ENCODE measurements at places on chromosomes 2 and 18.

DNA sequence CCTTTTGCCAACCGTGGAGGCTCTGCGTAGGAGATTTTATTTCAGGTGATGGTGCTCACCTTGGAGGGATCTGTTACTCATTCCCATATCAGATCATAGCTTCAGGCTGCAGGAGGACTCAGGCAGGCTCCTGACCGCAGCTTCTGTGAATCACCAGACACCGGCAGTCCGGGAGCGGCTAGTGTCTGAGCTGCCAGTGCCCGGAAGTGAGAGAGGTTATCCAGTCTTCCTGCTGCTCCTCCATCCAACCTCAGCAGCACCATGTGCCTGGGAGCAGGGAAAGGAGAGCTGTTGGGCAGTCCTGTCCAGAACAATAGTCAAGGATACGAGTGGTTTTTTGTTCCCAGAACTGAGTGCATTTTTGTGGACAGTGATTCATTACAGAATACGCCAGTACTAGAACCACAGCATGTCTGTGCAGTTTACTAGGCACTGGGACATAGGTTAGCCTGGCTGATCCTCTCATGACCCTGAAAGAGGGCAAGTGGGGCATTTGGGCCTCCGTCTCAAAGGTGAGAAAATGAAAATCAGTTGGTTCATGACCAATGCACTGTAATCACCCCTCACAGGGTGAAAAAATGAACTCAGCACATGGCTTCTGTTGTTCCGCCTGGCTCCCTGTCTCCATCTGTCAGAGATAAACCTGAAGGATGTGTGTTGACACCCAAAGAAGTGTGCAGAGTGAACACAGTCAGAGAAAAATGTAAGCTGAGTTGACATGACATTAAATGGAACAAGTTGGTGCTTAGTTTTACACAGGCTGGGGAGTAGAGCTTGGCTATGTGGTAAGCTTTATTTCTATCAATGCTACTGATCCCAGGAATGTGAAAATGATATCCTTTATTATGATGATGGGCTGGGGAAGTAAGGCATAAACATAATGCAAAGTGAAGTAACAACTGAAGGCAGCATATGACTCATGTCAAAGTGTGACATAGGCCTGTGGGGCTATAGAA lies 12.2 kb downstream of the FHOD3 start:
- no peak for DNase-seq

DNA sequence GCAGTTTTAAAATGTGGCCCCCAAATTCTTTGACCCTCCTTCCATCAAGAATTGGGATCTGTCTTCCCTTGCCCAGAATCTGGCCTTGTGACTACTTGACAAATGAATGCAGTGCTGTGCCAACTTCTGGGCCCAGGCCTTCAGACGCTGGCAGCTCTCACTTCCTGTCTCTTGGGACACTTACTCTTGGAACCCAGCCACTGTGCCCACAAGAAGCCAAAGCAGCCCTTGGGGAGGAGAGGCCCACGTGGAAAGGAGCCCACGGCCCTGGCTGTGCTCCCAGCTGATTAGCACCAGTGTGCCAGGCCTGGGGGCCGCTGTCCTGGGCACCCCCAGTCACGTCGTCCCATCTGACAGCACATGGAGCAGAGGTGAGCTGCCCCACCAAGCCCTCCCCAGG lies 56.6 kb downstream of the RPL37A start:
- no peak for DNase-seq

DNA sequence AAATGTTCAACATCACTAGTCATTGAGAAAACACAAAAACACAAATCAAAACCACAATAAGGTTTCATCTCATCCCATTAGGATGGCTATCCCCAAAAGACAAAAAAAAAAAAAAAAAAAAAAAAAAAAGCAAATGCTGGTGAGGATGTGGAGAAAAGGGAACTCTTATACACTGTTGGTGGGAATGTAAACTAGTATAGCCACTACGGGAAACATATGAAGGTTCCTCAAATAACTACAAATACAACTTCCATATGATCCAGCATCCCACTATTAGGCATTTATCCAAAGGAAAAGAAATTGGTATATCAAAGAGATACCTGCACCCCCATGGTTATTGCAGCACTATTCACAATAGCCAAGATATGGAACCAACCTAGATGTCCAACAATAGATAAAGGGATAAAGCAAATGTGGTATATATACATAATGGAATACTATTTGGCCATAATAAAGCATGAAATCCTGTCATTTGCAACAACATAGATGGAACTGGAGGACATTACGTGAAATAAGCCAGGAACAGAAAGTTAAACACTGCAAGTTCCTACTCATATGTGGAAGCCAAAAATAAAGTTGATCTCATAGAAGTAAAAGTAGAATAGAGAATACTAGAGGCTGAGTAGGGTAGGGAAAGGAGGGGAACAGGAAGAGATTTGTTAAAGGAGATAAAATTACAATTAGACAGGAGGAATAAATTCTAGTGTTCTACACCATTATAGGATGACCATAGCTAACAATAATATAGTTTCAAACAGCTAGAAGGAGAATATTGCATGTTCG lies 8.4 kb downstream of the POLR1A start:
- no peak for DNase-seq

DNA sequence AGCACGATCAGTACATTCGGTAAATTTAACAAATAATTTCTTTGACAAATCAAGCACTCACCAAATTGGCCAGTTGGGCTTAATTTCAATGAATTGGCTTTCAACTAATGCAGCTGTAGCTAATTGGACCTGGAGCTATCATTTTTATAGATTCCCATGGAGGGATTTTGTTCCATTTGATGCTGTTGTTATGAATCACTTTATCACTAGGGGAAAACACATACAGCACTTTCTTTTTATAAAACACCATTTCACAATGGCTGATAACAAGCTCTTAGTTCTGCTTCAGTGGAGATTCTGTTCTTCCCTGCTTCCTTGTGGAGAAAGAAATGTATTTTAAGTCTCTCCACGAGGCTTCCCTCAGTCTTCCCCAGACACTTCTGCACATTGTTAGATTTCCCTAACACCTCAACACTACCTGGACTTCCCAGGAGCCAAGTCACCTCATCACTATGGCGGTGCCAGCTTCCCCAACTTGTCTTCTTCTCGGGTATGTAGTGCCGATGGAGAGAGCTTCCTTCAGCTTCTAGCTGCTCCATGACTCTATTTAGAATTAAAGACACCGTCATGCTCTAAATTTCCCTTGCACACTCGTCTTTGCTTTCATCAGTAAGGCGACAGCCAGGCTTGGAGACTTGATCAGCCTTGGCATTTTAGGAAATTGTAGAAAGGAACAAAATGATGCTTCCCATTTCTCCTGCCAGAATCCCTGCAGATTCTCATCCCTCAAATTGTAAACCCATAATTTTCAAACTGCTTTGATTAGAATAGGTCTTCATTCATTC lies 72.0 kb downstream of the INPP5D start:
- no peak for DNase-seq

DNA sequence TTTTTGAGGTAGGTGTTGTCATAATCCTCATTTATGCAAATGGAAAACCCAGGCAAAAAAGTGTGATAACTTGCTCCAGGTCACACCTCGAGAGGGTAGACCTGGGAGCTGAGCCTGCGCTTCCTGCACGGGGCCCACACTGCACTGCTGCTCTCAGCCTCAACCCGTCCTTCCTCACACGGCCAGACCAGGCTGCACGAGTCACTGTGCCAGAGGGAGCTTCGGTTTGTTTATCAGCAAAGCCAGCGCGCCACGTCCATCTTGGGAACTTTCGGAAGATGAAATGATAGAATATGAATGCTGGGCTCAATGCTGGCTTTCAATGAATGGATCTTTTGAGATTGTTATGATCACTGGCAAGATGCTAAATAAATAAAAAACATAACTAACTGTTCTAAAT lies 14.4 kb downstream of the COPS9 start:
- no peak for DNase-seq

- peak; percentile 53 for DNase-seq
Measured at GRCh38 chr2:240604291-240604938, 17.9 kb downstream of the CAPN10 start.

DNA sequence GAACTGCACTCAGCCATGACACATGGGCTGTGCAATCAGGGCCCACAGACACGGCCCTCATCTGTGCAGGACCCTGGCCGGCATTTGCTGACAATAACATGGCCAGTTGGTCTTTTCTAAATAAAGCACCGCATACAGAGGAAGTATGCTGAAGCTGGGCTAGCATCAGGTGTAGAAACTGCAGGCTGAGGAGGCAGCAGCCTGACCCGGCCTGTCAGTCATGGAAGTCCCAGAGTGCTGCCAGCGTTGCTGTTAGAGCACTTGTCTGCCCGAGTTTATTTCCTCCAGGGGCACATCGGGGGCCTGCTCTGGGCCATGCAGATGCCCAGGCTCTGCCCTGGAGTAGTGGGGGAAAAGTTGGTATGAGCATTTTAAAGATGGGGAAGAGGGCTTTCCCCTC lies 4.1 kb upstream of the PTPN18 start:
- DNase-seq, result no peak
